ENCODE measurements at places on chromosomes 16 and 17. TPM values are rescaled to one million over a fixed set of nuclear protein-coding genes. Genes with fewer than 3 reads are reported as not detected.

CD300E gene
- total RNA-seq = not detected

KRTAP2-3 gene
- total RNA-seq = not detected

LGALS9C gene
- not detected for total RNA-seq

KRT20 gene
- not detected for total RNA-seq

CFAP119 gene
- 3.2 TPM for total RNA-seq

SLC6A4 gene
- 0.05 TPM for total RNA-seq

TEX14 gene
- 0.46 TPM for total RNA-seq

INTS2 gene
- 29.5 TPM for total RNA-seq

SUZ12 gene
- total RNA-seq = 58.7 TPM

KRTAP4-9 gene
- not detected for total RNA-seq

SBK1 gene
- total RNA-seq = 6.2 TPM

PDILT gene
- not detected for total RNA-seq

DOC2B gene
- total RNA-seq = 0.12 TPM

TEKT1 gene
- total RNA-seq = not detected

CCL17 gene
- total RNA-seq = 1.3 TPM

DNA sequence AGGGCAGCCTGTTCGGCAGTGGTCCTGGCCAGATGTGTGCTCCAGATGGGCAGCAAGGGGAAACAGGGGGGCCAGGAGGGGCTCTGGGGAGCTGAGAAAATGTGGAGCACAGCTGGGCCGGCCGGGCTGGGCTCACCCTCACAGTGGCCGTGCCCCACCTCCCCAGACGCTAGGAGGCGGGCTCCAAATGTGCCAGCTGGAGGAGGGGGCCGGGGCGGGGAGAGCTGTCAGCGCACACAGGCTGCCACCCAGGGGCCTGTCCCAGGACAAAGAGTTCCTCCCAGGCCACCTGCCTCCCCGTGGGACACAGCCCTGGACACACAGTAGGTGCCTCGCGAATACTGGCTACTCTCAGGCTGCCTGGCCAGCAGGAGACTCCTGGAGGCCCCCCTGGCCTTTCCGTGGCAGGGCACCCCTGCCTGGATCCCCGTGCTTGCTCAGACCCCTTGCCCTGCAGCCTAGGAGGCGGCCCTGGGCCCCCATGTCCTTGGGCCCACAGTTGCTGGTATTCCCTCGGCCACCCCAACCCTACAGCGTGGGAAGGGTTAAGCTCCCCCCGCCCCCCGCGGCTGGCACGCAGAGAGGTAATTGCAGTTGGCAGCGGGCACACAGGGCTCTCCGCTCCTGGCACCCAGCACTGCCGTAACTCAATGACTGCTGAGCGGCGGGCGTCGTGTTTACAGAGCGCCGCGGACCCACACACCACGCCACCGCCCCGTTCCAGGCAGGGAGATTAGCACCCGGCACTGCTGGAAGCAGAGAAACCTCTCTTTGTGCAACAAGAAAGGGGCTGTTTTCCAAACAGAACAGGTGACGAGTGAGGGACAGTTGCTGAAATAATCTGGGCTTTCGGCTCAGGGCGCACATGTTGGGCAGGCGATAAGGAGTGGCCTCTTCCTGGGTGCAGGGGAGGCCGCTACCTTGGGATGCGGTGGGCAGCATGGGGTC is 32.2 kb downstream of the BAHCC1 start:
- H3K27ac ChIP-seq = no peak overlapping the region
- peaks cover 7% of the 10 kb centered on the region for H3K27me3 ChIP-seq
- H3K36me3 ChIP-seq = no peaks in the 10 kb centered on the region
- H3K4me1 ChIP-seq = peaks cover 4% of the 10 kb centered on the region
- H3K4me3 ChIP-seq = no peak overlapping the region

- DNase-seq = no peak
- peaks cover 15% of the 10 kb centered on the region for H3K4me1 ChIP-seq
- no peak overlapping the region for H3K27ac ChIP-seq
- H3K4me3 ChIP-seq = no peak overlapping the region
- peaks cover 54% of the 10 kb centered on the region for H3K36me3 ChIP-seq
Observed at GRCh38 chr16:27436921-27437650, 35.1 kb downstream of the IL21R start.

GRCh38 chr16:55030944-55031343 is 100.3 kb downstream of the IRX5 start:
- no peak overlapping the region for H3K4me3 ChIP-seq
- no peak for DNase-seq
- no peak overlapping the region for H3K27ac ChIP-seq
- peaks cover 19% of the 10 kb centered on the region for H3K27me3 ChIP-seq
- H3K4me1 ChIP-seq = no peaks in the 10 kb centered on the region

DNA sequence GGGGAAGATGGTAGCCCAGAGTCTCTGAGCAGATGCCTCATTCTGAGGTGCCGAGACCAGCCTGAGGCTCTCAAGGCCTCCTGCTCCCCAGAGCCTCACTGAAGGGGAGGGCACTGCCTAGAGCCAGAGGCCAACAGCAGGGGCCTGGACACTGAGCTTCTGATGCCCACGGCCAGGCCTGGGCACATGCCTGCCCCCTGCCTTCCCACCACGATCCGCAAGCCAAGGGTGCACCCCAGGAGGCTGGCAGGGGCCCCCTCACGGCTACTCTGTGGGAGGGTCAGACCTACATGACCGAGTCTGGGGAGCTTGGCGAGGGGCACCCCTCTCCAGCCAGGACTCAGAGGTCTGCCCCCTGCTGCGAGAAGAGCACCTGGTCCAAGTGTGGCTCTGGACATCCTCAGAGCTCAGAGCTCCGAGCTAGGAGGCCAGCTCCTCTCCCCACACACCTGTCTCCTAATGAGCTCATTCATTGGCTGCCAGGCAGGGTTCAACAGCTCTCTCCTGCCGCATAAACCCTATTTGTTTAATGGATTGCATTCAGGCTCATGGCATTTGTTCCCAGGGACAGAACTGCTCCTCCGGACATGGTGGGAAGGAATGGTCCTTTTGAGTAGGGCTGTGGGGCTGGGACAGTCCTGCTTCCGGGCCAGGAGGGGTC is 13.9 kb downstream of the OTOP3 start:
- no peaks in the 10 kb centered on the region for H3K36me3 ChIP-seq
- DNase-seq = no peak
- H3K27me3 ChIP-seq = no peaks in the 10 kb centered on the region
- H3K4me1 ChIP-seq = no peaks in the 10 kb centered on the region

DNA sequence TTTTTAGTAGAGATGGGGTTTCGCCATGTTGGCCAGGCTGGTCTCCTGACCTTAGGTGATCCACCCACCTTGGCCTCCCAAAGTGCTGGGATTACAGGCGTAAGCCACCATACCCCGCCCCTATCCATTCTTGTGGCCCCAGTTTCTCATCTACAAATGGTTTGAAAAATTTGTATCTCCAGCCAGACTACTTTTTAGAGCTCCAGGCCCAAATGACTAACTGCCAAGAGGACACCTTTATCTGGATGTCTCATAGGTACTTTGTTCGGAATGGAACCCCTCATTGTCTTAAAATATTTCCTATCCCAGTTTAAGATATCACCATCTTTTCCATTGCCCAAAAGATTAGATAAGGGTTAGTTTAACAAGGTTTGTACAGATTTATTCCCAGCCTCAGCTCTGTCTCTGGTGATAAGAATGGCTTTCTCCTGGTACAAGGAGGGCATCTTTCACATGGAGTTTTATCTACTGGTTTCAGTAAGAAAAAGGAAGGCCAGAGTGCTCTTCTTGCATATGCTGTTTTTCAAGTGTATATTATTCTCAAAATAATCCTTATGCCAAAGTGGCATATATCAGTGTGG is 4.9 kb upstream of the CDC27 start:
- H3K27ac ChIP-seq = no peak overlapping the region
- H3K27me3 ChIP-seq = no peaks in the 10 kb centered on the region
- peaks cover 11% of the 10 kb centered on the region for H3K4me1 ChIP-seq
- no peak overlapping the region for H3K4me3 ChIP-seq

- H3K36me3 ChIP-seq = peaks cover 1% of the 10 kb centered on the region
- no peak for DNase-seq
- peaks cover 3% of the 10 kb centered on the region for H3K4me1 ChIP-seq
- H3K27me3 ChIP-seq = no peaks in the 10 kb centered on the region
- no peak overlapping the region for H3K27ac ChIP-seq
Observed at GRCh38 chr17:32870969-32871368, 6.0 kb downstream of the MYO1D start.

GRCh38 chr17:14856176-14856575 is 408.9 kb downstream of the PMP22 start:
- no peak overlapping the region for H3K4me3 ChIP-seq
- no peaks in the 10 kb centered on the region for H3K4me1 ChIP-seq
- H3K27me3 ChIP-seq = peaks cover 21% of the 10 kb centered on the region
- no peak overlapping the region for H3K27ac ChIP-seq
- no peak for DNase-seq
- peaks cover 2% of the 10 kb centered on the region for H3K36me3 ChIP-seq

- DNase-seq = peak; percentile 34
- peaks cover 6% of the 10 kb centered on the region for H3K36me3 ChIP-seq
- peaks cover 49% of the 10 kb centered on the region for H3K4me1 ChIP-seq
- peak overlapping the region; percentile 60 for H3K4me3 ChIP-seq
- H3K27ac ChIP-seq = peak overlapping the region; percentile 75
Observed at GRCh38 chr17:40283662-40284061, 4.0 kb upstream of the CDC6 start.

DNA sequence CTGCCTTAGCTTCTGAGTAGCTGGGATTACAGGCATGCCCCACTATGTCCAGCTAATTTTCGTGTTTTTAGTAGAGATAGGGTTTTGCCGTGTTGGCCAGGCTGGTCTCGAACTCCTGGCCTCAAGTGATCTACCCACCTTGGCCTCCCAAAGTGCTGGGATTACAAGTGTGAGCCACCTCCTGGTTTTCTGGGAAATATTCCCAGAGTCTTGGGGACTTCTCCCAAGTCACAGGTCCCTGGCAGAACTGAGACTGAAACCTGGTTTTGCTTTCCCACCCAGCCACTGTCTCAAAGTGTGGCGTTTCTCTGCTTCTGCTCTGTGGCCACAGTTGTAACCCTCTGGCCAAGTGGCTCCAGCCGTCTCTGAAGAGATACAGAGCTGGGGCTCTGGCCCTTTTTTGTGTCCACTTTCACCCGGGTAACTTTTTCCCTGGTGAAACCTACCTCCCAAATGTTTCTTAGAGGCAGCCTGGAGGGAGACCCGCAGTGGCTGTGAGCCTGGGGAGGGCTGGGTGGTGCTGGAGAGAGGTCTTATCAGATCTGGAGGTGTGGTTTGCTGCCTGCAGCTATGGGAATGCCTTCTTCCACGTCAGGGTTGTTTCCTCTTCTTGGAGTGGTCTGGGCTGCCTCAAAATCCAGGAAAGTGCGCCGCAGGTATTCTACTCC is 5.1 kb downstream of the KSR1 start:
- DNase-seq = no peak
- H3K4me3 ChIP-seq = peak overlapping the region; percentile 55
- no peaks in the 10 kb centered on the region for H3K27me3 ChIP-seq
- peaks cover 76% of the 10 kb centered on the region for H3K4me1 ChIP-seq

GRCh38 chr17:60720763-60721531 is 43.3 kb downstream of the BCAS3 start:
- peak overlapping the region; percentile 78 for H3K27ac ChIP-seq
- no peak overlapping the region for H3K4me3 ChIP-seq
- peak; percentile 35 for DNase-seq
- no peaks in the 10 kb centered on the region for H3K27me3 ChIP-seq
- no peaks in the 10 kb centered on the region for H3K36me3 ChIP-seq
- H3K4me1 ChIP-seq = no peaks in the 10 kb centered on the region

- H3K4me3 ChIP-seq = no peak overlapping the region
- no peak for DNase-seq
- H3K36me3 ChIP-seq = peaks cover 2% of the 10 kb centered on the region
- peaks cover 19% of the 10 kb centered on the region for H3K4me1 ChIP-seq
Observed at GRCh38 chr16:21593530-21594289, 5.7 kb upstream of the METTL9 start.

GRCh38 chr17:17959520-17960361 is 12.5 kb downstream of the TOM1L2 start:
- H3K4me3 ChIP-seq = peak overlapping the region; percentile 82
- H3K27me3 ChIP-seq = no peaks in the 10 kb centered on the region
- peaks cover 9% of the 10 kb centered on the region for H3K36me3 ChIP-seq
- DNase-seq = peak; percentile 58

DNA sequence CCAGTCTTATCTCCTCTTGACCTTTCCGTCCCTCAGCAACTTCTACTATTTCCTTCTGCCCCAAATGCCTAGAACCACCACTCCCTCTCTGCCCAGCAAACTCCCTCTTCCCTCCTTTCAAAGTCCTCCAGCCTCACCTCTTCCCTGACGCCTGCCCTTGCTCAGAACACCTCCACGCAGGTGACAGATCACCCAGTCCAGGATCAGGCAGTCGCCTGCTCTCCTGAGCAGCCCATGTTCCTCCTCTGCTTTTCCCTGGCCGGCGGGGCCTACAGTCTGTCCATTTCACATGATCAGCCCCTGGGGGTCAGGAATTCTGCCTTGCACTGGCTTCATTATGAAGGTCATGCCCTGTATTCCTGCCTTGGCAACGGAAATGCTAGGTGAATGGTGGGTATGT is 422 bp downstream of the CD300LF start:
- no peak overlapping the region for H3K4me3 ChIP-seq
- no peaks in the 10 kb centered on the region for H3K36me3 ChIP-seq
- DNase-seq = no peak

GRCh38 chr16:1903220-1903574 is 15.0 kb downstream of the HS3ST6 start:
- H3K4me3 ChIP-seq = no peak overlapping the region
- no peaks in the 10 kb centered on the region for H3K4me1 ChIP-seq
- H3K36me3 ChIP-seq = no peaks in the 10 kb centered on the region

- no peaks in the 10 kb centered on the region for H3K36me3 ChIP-seq
- peak; percentile 74 for DNase-seq
- peaks cover 22% of the 10 kb centered on the region for H3K4me1 ChIP-seq
- H3K27me3 ChIP-seq = peaks cover 25% of the 10 kb centered on the region
- no peak overlapping the region for H3K27ac ChIP-seq
- H3K4me3 ChIP-seq = peak overlapping the region; percentile 60
Observed at GRCh38 chr17:45371414-45372324, 54.8 kb upstream of the MAP3K14 start.

DNA sequence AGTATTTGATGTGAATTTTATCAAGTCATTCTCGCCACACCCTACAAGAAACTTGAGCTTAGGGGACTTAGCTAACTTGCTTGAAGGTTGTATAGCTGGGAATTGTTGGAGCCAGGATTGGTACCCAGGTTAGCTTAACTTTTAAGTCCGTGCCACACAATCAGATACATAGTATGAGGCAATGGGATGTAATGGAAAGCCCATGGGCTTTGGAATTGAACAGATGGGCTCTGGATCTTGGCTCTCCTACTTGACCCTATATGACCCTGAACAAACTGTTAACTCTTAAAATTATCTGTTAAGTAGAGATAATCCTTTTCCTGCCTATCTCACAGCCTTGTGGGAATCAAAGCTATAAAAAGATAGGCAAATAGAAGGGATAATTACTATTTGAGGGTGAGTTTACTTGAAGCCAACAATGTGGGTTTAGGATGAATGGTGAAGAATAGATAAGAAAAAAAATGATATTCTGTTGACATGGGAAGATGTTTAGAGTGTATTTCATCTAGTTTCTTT is 51.9 kb upstream of the CACNG3 start:
- DNase-seq = no peak
- H3K27ac ChIP-seq = no peak overlapping the region
- peaks cover 7% of the 10 kb centered on the region for H3K4me1 ChIP-seq
- H3K4me3 ChIP-seq = no peak overlapping the region

- no peaks in the 10 kb centered on the region for H3K36me3 ChIP-seq
- H3K4me1 ChIP-seq = no peaks in the 10 kb centered on the region
- no peaks in the 10 kb centered on the region for H3K27me3 ChIP-seq
- peak overlapping the region; percentile 87 for H3K27ac ChIP-seq
Observed at GRCh38 chr16:23409522-23409921, 43.5 kb downstream of the COG7 start.
